Neural progenitor cell (in vitro differentiated cells): ENCODE measurements at places on chromosomes 2 and 18.

DNA sequence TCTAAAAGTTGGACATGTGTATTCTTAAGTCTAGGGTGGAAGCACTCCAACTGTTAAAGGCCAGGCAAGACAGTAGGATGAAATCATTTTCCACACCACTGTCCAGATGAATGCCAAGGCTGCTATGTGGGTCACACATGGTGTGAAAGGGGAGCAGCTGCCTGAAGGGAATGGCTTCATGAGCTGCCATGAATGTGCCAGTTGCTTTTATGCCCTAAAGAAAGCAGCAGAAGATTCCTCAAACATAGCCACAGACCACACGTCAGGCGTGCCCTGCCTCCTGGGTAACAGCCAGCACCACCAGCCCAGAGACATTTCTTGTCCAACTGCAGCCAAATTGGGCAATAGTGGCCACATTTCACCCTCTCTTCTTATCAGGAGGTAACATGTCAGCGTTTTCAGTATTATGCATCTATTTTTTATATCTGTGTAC is 130.2 kb downstream of the MTCL1 start:
- no peak for DNase-seq

- DNase-seq, result no peak
Observed at GRCh38 chr18:63808125-63808524, 32.9 kb downstream of the SERPINB7 start.

- DNase-seq, result no peak
Observed at GRCh38 chr2:158339513-158339912, 117.0 kb downstream of the CCDC148 start.

DNA sequence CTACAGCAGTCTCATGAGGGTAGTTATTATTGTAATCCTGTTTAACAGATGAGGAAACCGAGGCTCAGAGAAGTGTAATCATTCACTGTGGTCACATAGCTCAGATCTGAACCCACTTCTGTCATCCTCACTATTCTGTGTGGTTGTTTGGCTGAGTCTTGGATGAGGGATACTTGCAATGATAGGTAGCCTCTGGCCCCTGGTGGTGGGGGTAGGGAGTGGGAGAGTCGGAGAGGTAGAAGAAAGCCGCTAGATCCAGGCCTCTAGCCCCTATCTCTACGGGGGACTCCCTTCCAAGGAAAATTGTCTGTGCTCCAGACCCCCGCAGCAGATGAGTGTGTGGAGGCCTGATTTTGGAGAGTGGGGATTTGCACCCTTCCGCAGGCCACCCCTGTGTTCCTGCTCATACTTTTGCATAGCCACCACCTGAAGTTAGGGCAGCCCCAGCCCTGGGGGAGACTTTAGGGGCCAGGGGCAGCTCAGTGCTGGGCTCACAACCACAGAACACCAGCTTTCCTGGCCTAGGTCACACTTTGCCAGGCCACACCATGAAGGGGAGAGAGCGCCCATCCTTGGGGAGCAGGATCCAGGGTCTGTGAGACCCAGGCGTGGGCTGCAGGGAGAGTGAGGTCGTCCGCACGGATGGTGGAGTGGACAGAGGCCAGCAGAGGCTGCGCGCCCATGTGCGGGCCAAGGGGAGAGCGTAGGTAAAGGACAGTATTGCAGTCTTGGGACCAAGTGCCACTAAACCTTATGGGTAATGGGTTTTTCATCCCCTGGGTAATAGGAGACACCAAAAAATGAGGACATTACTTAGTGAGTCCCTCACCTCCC is 148.2 kb downstream of the GLI2 start:
- peak; percentile 37 for DNase-seq

- DNase-seq, result no peak
Observed at GRCh38 chr2:195579776-195580555, 77.1 kb upstream of the SLC39A10 start.

DNA sequence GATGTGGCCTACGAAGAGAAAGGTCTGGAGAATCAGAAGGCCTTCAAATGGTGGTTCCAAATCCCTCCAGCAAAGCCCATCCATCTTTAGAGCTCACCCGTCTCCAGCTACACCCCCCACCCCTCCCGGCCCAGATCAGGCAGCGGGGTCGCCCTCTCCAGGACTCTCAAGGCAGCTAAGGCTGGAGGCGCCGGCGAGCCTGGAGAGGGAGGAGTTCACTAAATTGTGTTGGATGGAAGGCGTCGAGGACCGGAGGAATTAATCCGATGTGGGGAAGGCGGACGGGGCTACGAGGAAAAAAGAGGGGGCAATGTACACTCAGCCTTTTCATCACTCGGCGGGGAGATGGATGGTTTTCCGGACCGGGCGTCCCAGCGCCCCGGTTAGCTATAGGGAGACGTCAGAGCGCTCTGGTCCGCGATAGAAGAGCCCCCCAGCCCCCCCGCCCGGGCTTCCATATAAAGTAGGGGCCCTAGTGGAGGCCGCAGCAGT is at the start of gene GRP:
TSS of gene GRP (plus strand) at position 487 of the 492 bp plus-strand sequence. CDS start 108 bp downstream, outside the sequence.
- DNase-seq, result peak; percentile 72

DNA sequence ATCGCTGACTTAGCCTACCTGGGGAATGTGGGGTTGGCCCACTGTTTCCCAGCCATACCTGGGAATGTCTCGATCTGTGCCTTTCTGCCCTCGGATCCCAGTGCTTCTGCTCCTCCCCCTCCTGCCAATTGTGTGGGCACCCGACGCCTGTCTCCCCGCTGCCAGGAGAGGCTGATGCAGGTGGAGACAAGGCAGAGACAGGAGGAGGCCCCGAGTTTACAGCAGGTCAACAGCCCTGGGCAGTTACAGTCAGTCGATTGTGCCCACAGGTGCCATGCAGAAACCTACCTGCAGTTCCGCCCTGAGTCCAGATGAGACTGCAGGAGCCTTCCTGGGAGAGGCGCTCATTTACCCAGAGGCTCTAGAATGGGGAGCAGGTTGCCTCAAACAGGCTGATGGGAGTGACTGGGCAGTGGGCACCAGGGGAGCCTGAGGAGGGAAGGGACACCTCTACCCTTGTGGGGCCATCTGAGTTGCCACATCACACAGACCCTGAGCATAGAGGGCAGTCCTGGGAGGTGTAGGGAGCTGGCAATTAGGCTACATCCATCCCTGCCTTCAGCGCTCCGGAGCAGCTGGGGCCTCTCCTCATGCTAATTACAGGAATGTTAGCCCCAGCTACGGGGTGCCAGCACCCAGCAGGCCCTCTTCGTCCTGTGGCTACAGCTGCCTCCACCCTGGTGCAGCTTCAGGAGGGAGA is 300.1 kb downstream of the NDUFA10 start:
- DNase-seq, result no peak

- no peak for DNase-seq
Observed at GRCh38 chr18:76712511-76713140, 109.7 kb upstream of the ZNF236 start.

GRCh38 chr18:9905401-9905922 is 8.4 kb upstream of the VAPA start:
- no peak for DNase-seq

DNA sequence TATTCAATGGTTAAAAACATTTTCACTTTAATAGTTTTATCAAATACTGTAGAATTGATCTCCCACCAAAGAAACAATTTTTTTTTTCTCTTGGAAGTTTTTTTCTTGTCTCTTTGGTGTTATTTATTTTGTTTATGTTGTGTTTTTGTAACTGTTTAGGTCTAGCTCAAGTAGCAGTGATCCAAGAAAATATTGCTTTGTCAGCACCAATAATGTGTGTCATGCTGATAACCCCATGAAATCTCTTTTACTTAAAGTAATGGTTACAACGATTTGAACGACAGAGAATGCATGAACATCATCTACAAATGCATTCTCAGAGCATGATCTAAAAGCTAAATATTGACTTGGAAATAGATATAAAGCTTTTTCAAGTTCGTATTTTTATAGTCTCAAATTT is 122.9 kb downstream of the DOK6 start:
- no peak for DNase-seq

GRCh38 chr2:73749314-73749713 is 12.2 kb upstream of the TPRKB start:
- no peak for DNase-seq

DNA sequence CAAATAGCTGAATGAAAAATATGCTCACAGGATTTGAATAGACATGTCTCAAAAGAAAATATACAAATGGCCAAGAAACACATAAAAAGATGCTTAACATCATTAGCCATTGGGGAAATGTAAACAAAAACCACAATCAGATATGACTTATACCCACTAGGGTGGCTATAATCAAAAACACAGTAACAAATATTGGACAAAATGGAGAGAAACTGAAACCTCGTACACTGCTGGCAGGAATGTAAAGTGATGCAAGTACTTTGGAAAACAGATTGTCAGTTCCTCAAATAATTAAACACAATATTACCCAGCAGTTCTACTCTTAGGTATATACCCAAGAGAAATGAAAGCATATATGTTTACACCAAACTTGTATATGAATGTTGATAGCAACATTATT is 213.0 kb downstream of the PHLPP1 start:
- DNase-seq, result no peak

DNA sequence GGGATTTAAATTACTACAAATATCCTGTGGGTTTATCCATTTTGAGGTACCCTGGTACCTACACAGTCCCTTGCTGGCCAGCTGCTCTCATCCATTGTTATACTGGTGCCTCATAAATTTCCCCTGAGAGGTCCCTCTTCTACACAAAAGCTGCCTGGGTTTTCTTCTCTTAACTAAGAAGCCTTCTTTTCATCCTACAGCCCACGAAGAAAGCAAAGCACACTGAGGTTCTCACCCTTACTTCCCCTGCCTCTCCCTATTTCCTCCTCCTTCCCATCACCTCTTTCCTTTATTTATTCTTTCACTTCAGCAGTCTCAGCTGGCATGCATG is 154.9 kb downstream of the CSRNP3 start:
- peak; percentile 53 for DNase-seq

DNA sequence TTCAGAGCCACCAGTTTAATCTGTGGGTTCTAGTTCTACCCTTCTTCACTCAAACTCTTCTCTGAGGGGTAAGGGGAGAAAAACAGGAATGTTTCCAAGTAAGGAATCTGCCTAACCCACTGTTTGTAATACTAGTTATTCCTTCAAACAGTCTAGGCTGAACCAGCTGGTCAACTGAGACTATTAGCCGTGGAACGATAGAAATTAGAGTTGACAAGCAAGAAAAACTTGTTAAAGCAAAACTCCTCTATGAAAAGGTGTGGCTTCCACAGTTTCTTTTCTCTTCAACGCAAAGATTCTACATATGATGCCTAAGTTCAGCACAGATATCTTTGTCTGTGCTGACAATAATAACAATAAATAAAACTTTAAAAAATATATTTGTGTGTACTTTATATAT is 11.5 kb downstream of the PAIP2B start:
- DNase-seq, result no peak
